ENCODE measurements at places on chromosomes 1 and 21.

DNA sequence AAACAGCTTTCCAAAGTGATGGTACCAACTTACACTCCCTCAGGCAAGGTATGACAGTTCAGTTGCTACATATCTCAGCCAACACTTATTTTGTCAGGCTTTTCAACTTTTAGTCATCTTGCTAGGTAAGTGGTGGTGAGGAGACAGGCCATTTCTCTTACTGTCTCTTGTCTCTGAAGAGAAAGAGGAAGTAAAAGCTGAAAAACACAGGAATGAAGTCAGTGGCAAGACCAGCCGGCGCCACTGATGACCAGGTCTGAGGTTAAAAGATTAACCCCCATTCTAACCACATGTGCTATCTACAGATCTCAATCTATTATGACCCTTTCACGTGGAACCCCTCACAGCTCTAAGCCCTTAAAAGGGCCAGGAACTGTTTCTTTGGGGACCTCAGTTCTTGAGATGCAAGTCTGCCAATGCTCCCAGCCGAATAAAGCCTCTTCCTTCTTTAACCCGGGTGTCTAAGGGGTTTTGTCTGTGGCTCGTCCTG lies 4.2 kb downstream of the ADCY10 start:
- no peak for DNase-seq

GRCh38 chr1:108011295-108011694 lies 46.3 kb upstream of the VAV3 start:
- no peak for DNase-seq

GRCh38 chr1:62962901-62963776 lies 179.2 kb downstream of the ATG4C start:
- peak; percentile 2 for DNase-seq

DNA sequence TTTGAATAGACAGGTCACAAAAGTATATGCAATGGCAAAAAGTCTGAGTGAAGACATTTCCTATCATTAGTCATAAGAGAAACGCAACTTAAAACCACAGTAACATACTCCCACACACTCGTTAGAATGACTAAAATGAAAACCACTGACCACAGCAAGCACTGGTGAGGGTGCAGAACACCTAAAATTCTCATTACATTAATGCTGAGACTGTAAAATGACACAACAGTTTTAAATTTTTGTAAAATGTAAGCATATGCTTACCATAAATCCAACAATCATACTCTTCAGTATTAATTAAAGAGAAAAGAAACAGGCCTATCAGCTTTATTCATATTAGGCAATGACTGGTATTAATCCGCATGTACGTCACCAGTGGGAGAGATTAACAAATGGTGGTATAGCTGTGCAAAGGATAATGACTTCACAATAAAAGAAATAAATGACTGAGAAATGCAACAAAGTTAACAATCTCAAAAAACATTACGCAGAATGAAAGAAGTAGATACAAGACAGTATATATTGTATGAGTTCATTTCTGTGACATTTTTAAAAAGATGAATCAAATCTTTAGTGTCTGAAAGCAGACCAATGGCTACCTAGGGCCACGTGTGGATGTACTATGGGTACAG lies 253.5 kb downstream of the AKT3 start:
- peak; percentile 70 for DNase-seq

GRCh38 chr1:56506951-56507491 lies 72.3 kb downstream of the PLPP3 start:
- DNase-seq, result no peak

DNA sequence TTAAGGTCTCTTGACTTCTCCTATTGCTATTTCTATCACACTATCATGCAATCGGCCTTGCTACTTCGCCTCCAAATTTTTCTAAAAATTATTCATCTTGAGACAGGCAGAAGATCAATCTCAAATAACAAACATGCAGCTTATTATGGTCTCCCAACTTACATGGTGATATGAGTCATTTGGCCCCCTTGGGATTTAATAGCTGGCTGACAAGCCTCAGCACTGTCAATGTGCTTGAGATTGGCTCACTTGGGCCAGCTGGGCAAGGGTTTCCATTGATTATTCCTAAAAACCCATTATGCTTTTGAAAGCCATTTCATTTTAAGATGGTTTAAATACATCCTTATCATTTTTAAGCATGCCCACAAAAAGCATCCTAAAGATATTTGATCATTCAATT lies 224.5 kb upstream of the NFIA start:
- no peak for DNase-seq

DNA sequence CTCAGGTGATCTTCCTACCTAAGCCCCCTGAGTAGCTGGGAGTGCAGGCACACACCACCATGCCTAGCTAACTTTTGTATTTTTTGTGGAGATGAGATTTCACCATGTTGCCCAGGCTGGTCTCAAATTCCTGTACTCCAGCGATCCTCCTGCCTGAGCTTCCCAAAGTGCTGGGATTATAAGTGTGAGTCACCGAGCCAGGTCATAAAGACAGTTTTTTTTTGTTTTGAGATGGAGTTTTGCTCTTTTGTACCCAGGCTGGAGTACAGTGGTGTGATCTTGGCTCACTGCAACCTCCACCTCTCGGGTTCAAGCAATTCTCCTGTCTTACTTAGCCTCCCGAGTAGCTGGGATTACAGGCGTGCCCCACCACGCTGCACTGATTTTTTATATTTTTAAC lies 42.1 kb downstream of the KIF1B start:
- DNase-seq, result no peak

DNA sequence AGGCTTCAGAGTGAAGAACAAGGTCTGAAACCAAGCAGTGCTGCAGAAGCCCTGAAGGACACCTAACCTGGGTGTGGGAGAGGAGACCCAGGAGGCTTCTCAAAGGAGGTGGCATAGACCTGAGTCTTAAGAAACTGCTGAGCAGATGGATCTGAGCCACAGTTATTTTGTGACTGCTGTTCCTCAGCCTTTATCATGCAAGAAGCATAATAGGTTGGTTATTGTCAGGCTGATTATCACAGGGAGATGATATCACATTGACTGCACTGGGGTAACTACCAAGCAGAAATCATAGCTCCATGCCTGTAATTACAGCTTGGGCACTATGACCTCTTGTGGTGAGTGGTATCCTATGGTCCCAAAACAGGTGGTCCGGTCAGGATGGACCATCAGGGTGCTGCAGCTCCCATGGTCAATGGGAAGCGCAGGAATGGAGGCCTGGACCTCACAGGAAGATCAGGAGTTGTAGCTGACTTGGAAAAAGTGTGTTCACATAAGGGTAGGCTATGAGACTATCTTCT lies 11.5 kb upstream of the ATP2B4 start:
- no peak for DNase-seq

- DNase-seq, result no peak
Observed at GRCh38 chr1:8914466-8914865, 31.2 kb upstream of the CA6 start.

GRCh38 chr1:211378844-211379243 lies 52.2 kb downstream of the TRAF5 start:
- DNase-seq, result no peak

- no peak for DNase-seq
Observed at GRCh38 chr1:64495878-64496277, 25.9 kb downstream of the CACHD1 start.

- no peak for DNase-seq
Observed at GRCh38 chr1:159828581-159829272, 2.1 kb downstream of the SLAMF8 start.

All from CD4-positive, alpha-beta T cell treated with Interleukin-15 for 4 hours (primary cell).